Astrocyte of the cerebellum (primary cell): ENCODE measurements at places on chromosomes 5 and 9.

DNA sequence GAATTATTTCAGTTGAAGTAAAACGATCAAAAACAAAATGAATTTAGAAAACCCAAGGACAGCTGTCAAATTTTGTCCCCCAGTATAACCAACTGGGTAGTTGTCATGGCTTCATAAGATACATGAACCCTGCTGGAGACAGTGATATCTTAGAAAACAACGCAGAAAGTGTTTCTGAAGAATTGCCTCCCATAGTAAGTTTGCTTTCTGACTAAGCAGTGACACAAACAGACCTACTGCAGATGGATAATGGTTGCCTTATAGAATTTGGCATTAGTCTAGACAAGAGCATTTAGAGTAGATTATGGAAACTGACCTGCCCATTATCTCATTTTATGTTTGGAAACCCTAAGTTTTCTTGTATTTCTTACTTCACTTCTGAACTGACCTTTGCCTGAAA, 187.7 kb upstream of the KCNN2 start:
- no peak for DNase-seq

GRCh38 chr5:168320805-168321204, 29.4 kb downstream of the WWC1 start:
- no peak for DNase-seq

GRCh38 chr5:55160493-55161209, 680 bp downstream of the GPX8 start:
- DNase-seq, result peak; percentile 92

GRCh38 chr5:2168601-2169429, 286.1 kb upstream of the IRX4 start:
- DNase-seq, result no peak

- DNase-seq, result peak; percentile 42
Measured at GRCh38 chr5:53779541-53779981, 219.1 kb downstream of the NDUFS4 start.

DNA sequence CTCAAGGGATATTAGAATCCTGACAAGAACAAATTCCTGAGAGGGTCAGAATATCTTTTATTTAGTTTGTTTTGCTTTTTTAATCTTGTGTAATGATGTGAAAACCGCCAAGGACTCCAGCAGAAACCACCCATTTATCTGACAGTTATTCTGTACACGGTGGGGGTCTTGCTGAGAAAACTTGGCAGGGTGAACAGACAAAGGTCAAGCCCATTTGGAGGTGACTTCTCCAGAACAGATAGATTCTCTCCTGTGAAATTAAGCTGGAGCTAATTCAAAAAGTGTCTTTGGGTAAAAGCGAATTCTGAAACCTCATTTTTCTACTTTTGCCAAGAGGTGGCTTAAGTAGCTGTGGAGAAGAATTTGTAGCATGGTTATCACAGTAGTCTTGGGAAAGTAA, 484.4 kb downstream of the SPOCK1 start:
- peak; percentile 52 for DNase-seq

DNA sequence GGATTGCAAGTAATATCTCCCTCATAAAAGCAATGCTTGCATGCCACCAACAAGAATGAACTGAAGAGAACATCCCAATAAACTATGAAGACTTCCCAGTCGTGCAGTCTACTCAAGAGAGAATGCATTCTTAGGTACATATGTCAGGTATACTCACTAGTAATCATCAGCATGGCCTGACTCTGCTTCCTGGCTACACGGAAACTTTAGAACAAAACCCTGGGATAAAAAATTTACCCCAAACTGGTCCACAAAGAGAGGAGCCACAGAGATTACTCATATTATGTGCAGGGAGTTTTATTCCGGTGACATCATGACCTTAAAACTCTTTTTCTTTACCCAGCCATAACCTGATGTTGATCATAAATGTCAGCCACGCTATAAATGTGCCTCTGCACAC, 57.5 kb upstream of the PAPPA start:
- DNase-seq, result no peak

- DNase-seq, result no peak
Measured at GRCh38 chr9:130191749-130192120, 19.5 kb downstream of the NCS1 start.

- DNase-seq, result no peak
Measured at GRCh38 chr5:94374336-94374735, 244.1 kb downstream of the KIAA0825 start.

DNA sequence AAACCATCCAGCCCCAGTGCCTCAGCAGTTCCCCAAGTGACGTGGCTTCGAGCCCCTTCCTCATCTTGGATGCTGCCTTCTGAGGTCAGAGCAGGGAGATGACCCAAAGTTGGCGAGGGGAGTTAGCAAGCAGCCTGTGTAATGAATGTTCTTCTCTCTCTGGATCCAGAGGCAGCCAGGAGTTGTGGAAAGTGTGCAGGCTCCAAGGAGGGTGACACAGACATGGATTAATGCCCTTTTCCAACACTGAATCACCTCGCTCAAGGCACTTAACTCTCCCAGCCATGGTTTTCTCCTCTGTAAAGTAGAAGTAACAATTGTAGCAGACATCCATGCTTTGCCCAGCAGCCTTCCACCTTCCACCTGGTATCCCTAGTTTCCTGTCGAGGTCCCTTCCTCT, 64.6 kb upstream of the HAND1 start:
- DNase-seq, result no peak

DNA sequence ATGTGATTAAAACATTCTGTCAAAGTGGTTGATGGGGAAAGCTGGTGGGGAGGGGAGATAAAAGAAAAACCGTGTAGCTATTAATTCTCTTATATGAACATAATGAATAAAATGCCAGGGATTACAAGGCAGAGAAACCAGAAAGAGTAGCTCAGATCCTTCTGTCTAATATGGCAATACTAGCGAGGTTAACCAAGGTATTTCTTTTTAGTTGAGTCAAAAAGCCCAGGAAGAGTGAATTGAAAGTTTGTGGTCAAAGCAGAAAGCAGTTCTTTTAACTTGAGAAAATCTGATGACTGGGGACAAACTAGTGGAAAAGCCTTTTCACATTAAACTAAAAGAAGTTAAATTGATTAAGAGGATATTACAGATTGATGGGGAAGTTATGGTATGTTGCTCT, 76.0 kb downstream of the ERBIN start:
- no peak for DNase-seq

DNA sequence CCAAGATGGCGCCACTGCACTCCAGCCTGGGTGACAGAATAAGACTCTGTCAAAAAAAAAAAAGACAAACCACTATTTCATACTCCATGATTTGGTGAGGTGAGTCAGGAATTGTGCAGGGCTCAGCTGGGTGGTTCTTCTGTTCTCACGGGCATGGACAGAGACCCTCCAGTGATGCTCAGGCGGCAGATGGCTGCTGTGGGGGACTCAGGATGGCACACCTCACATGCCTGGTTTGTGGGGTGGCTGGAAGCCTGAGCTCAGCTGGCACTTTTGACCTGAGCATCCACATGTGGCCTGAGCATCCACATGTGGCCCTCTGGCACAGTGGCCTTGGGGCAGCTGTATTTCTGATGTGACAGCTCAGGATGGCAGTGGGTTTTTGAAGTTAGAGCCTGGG, 217.2 kb downstream of the IRX2 start:
- no peak for DNase-seq

DNA sequence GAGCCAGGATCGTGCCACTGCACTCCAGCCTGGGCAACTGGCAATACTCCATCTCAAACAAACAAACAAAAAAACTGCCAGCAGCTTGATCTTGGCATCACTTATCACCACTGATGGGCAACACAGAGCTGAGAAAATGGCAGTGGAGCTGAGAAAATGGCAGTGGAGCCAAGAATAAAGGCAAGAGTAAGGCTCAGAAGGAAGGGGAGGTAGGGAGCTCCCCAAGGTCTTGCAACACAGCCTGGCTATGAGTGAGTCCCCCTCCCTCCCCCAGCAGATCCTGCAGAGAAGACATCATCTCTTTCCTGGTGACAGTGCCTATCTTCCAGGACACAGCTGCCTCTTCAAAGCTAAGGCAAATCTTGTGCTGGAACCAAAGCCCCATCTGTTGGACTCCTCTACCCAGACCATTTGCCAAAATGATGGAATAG, 70.3 kb downstream of the UGCG start:
- no peak for DNase-seq

DNA sequence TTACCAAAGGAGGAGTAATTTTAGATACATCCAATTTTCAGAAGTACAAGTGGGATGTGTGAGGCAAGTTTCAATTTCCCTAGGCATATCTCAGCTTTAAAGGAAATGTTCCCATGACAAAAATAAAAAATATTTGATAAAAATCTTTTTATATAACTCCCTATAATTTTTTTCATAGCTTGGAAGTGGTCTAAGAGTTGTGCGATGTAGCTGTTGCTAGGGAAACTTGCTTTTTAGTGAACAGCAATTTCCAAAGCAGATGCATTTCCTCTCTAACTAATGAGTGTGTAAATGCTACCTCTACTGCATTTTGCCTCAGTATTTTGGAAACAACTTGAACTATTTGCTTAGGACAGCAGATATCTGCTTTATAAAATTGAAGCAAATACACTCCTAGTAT, 39.6 kb downstream of the MACIR start:
- no peak for DNase-seq

- no peak for DNase-seq
Measured at GRCh38 chr5:134227259-134227658, 1.4 kb upstream of the PPP2CA start.

DNA sequence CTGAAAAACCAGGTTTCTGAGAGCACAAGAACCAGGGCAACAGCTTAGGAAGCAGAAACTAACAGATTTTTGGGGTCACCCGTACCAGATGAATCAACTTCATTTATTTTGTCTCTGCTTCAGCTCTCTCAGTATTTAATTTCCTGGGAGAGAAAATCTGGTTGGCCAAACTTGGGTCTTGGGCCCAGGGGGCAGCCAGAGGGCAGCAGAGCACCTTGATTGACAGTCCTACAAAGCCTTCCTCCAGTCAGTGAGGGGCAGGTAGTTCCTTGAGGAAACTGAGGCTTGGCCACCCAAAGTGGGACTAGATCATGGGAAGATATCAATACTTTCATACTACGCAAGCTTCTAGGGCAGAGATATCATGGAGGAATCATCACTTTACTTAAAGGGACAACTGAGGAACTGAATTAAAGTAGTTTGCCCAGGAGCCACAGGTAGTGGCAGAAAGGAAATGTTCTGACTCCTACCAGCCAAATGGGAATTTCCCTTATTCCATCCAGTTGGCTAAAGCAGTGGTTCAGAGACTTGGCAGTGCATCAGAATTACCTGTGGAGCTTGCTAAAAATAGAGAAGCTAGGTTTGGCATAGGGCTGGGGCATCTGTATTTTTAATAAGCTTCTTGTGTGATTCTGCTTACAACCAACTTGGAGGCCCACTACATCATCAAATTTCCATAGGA, 21.5 kb upstream of the ARHGAP26 start:
- DNase-seq, result no peak

- DNase-seq, result no peak
Measured at GRCh38 chr5:40556811-40557210, 122.9 kb upstream of the PTGER4 start.

- DNase-seq, result peak; percentile 20
Measured at GRCh38 chr5:40442346-40442745, 237.4 kb upstream of the PTGER4 start.

DNA sequence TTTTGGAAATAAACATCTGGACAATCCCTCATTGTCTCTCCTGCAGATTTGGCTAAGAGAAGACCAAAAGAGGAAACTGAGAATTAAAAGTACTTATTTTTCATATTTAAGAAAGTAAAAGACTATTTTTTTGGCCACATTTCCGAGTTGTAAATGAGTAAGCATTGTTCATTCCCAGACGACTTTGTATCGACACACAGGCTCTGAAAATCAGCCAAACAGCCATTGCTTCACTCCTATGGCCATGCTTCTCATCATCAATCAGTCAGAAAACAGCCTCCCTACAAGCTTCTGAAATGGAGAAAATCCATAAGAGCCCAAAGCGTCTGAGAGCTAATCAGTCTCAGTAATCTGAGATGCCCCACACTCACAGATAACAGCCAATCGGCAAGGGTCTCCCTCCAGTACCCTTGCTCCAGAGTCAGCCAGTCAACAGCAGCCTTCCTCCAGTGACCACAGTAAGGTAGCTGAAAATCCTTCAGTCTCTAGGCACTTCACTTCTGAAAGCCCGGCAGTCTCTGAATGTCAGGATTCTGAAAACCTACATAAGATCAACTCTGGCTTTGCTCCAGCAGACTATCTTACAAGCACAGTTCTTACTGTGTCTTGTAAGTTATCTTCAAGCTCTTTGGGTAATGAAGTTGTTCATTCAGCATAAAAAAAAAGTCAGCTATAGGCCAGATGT, 30.9 kb downstream of the CDO1 start:
- DNase-seq, result no peak

DNA sequence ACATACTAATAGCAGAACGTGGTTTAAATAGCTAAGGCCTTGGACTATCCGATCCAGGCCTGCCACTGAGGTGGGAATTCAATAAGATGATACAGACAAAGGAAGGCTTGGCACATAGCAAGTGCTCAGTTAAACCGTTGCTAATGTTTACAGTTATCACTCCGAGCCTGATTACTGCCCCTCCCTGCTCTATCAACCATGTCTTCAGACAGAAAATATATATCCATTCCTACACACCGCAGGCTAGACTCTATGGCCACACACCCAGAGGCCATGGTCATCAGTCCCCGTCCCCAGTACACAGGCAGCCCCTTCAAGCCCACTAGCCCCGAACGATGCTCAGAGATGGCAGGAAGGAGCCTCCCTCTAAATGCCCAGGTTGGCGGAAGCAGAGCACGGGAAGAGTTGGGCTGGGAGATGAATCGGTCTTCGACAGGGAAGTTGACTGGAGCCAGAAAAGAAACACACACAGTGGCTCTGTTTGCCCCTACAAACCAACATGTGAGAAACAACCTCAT, 49.7 kb upstream of the STXBP1 start:
- DNase-seq, result no peak

GRCh38 chr5:84603568-84604185, 219.0 kb upstream of the EDIL3 start:
- peak; percentile 98 for DNase-seq

- DNase-seq, result no peak
Measured at GRCh38 chr9:35854091-35854762, 16.0 kb downstream of the OR13J1 start.

DNA sequence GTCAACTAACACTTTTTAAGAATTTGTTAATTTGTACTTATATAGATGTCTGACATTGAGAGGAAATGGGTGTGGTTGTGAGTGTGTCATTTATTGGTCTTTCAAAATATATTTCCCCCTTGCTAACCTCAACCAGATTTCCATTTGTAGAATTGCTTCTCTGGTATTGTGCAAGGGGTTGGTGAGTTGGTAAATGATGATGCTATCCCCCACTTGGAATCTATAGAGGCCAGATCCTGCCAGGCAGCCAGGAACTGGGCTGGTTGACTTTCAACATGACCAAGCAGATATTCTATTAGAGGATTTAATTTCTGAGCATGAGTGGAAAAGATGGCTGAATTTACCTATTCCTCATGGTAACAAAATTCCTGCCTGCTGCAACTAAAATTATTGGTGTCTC, 306.6 kb upstream of the KIF2A start:
- DNase-seq, result no peak
